Neural crest cell (in vitro differentiated cells): ENCODE measurements at places on chromosomes 4 and X. TPM values are rescaled to one million over a fixed set of nuclear protein-coding genes. Genes with fewer than 3 reads are reported as not detected.

DNA sequence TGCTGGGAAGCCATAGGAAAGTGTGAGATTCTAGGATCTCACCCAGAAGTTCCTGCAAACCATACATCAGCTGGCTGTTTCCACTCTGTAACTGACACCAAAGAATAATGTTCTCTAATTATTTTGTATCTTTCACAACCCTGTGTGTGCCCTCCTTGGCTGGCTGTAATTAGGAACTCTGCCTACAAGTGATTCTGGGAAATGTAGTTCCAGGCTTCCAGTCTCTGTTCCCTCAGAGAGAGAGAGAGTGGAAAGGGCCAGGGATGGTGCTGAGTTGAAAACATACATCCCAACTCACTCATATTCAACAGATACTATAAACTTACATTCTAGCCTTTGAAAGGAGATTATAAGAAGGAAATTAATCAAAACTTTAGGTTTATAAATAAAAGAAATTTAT lies 57.5 kb upstream of the C1QTNF7 start:
- H3K4me3 ChIP-seq: no peak overlapping the region
- DNase-seq: no peak
- H3K27ac ChIP-seq: no peak overlapping the region
- H3K27me3 ChIP-seq: no peaks in the 10 kb centered on the region
- no peaks in the 10 kb centered on the region for H3K36me3 ChIP-seq

The TSPAN6 gene
- total RNA-seq: 69.7 and 71.4 TPM in 2 replicates

The CACNA1F gene
- total RNA-seq: 0.05 TPM in 1 of 2 replicates, not detected in the other

GRCh38 chrX:135315864-135316263 lies 6.6 kb downstream of the ETDC start:
- DNase-seq: no peak
- no peaks in the 10 kb centered on the region for H3K27me3 ChIP-seq
- H3K4me1 ChIP-seq: no peaks in the 10 kb centered on the region
- no peak overlapping the region for H3K27ac ChIP-seq

DNA sequence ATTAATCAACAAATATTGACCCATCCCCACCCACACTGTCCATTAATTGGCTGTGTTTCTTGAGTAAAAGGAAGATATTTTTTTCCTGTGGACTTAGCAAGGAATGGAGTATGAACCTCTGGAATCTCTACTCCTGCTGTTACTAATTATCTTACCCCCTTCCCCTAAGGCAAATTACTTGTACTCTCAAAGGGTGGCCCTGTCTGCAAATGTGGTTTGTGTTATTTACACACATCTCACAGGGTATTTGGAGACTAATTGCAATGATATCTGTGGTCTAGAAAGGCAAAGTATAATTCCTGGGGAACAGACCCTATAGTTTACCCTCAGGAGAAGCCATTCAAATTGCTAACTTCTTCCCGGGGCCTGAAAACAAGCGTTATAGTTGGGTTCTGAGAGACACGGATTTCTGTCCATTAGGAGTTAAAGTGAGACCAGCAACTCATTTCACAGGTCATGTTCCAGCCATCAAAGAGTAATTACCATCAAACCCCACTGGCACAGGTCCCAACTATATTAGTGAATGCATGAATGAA lies 133.0 kb upstream of the RASGEF1B start:
- no peaks in the 10 kb centered on the region for H3K36me3 ChIP-seq
- no peak for DNase-seq
- no peak overlapping the region for H3K4me3 ChIP-seq
- peaks cover 52% of the 10 kb centered on the region for H3K27me3 ChIP-seq

The ZFP42 gene
- total RNA-seq: 0.72 and 0.77 TPM in 2 replicates

- no peaks in the 10 kb centered on the region for H3K36me3 ChIP-seq
- DNase-seq: no peak
- peaks cover 3% of the 10 kb centered on the region for H3K27me3 ChIP-seq
- no peaks in the 10 kb centered on the region for H3K4me1 ChIP-seq
Observed at GRCh38 chr4:146058531-146058930, 117.0 kb upstream of the LSM6 start.

GRCh38 chr4:158821228-158821971 lies 52.6 kb downstream of the FNIP2 start:
- H3K27ac ChIP-seq: no peak overlapping the region
- DNase-seq: no peak
- H3K4me3 ChIP-seq: no peak overlapping the region
- no peaks in the 10 kb centered on the region for H3K27me3 ChIP-seq
- peaks cover 11% of the 10 kb centered on the region for H3K4me1 ChIP-seq

DNA sequence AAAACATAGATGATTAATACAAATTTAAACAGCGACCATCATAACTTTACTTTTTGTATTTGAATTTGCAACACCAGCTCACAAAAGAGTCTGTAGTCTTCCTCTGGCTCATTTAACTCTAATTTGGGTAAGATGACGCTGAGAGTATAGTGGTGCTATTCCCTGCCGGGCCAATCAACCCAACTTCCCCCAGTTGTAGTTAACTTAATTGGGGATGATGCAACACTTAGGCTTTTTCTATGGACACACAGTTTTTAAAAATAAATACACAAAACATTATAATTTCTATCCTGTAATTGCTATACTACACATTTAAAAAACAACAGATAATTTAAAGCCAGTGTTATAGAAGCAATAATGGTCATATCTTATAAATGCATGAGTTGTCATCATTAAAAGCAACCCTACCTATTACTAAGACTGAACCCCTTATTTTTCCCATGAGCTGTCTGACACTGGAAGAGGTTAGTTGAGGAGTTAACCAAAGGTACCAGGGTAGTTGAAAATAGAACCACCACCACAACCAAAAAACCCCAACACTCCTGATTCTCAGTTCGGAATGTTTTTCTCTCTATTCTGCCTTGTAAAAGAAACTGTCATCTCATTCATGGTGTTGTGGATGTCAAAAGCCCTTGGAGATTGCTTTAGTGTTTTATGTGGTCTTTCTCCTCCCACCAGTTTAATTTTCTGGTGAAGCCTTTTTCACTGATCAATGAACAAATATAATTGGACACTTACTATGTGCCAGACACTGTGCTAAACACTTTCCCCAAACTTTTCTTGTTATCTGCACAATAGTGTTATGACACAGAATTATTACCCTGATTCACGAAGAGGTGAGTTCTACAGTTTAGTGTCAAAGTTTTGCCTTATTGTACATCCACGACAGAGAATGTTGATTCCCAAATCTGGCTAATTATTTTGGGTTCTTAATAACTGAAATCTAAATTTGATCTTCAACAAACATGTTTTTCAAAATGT lies 61.5 kb upstream of the RAPGEF2 start:
- peaks cover 6% of the 10 kb centered on the region for H3K27me3 ChIP-seq
- no peaks in the 10 kb centered on the region for H3K36me3 ChIP-seq
- DNase-seq: no peak
- H3K27ac ChIP-seq: no peak overlapping the region
- H3K4me3 ChIP-seq: no peak overlapping the region

- H3K4me3 ChIP-seq: no peak overlapping the region
- DNase-seq: no peak
- no peaks in the 10 kb centered on the region for H3K36me3 ChIP-seq
Observed at GRCh38 chr4:25797136-25797535, 65.7 kb downstream of the SEL1L3 start.

DNA sequence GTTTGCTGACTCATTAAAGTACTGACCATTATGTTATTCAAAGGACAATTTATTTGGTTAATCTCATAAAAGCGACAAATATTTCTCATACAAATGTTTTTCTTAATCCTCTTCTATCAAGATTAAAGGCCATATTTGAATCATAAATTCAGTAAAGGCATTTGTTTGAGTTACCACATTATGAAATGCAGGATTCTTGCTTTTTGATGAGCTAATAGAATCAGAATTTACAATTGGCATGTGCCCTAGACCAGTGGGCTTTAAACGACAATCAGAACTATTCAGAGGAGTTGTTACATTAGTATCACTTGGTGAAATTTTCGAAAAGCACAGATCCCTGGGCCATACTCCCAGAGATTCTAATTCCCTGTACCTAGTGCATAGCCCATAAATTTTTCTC lies 55.3 kb downstream of the KLHL4 start:
- no peaks in the 10 kb centered on the region for H3K4me1 ChIP-seq
- H3K36me3 ChIP-seq: no peaks in the 10 kb centered on the region
- DNase-seq: no peak

The DDX53 gene
- not detected in 2 replicates for total RNA-seq

The HPGDS gene
- not detected in 2 replicates for total RNA-seq

The ADH7 gene
- total RNA-seq: not detected in 2 replicates

The KDR gene
- 0.12 TPM in 1 of 2 replicates, not detected in the other for total RNA-seq

The NPY2R gene
- total RNA-seq: not detected in 2 replicates

The APELA gene
- 0.18 and 0.56 TPM in 2 replicates for total RNA-seq

DNA sequence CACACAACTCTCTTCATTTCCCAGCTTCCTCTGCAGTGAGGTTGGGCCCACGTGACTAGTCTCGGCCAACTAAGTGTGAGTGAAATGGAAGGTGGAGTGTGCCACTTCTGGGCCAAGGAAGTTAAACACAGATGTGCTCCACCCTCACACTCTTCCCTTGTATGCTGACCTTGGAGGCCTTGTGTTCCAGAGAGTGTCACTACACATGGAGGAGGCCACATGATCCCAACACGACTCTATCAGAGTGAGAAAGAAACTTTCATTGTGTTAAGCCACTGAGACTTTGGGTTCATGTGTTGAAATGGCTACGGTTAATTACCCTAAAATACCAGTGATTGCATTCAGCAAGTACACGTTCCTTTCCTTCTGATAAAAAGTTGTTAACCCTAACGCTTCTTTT lies 55.1 kb downstream of the TBC1D9 start:
- no peaks in the 10 kb centered on the region for H3K27me3 ChIP-seq
- no peaks in the 10 kb centered on the region for H3K4me1 ChIP-seq
- no peak overlapping the region for H3K4me3 ChIP-seq
- DNase-seq: no peak
- H3K36me3 ChIP-seq: peaks cover 18% of the 10 kb centered on the region
- no peak overlapping the region for H3K27ac ChIP-seq

The CORIN gene
- 0.05 and 0.34 TPM in 2 replicates for total RNA-seq

DNA sequence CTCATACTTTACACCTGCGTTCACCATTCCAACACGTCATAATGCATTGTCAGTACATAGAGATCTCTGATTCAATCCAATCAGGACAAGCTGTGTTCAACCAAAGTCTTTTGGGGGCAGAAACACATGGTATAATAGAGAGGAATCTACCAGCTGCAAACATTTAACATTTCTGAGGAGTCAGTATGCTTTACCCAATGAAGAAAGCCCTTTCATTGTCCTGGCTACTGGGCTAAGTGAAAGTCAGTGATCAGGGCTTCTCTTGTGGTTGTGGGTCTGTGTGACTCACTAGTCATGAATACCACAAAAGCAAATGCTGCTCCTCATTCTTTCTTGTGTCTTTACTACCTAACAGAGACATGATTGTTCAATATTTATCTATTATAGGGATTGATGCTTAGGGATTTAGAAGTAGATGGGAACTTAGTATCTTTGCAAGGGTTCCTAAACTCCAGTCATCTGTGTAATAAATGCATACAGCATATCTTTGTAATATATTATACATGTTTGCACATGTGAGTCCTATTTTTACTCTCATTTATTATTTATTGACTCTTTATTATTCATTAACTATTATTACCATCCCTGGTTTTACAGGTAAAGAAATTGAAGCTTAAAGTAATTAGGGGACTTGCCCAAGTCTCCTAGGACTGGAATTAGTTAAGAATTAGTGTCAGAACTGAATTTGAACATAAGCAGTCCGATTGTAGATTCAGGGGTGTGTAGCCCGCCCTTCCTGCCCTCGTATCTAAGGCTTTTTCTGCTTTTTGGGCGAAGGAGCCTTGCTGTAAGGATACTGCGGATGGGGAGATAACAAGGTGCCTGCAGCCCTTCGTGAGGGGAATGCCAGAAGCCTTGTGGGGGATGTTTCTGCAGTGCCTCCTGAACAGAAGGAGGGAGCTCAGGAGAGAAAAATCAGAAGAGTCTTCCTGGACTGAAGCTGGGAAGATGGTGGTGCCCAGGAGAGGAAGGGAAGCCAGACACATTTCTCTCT lies 353.1 kb upstream of the BOD1L1 start:
- H3K4me3 ChIP-seq: no peak overlapping the region
- H3K27me3 ChIP-seq: no peaks in the 10 kb centered on the region
- H3K4me1 ChIP-seq: peaks cover 21% of the 10 kb centered on the region
- H3K27ac ChIP-seq: peak overlapping the region; percentile 58
- H3K36me3 ChIP-seq: peaks cover 9% of the 10 kb centered on the region

- no peak overlapping the region for H3K27ac ChIP-seq
- peaks cover 25% of the 10 kb centered on the region for H3K27me3 ChIP-seq
- H3K36me3 ChIP-seq: no peaks in the 10 kb centered on the region
- no peak overlapping the region for H3K4me3 ChIP-seq
- DNase-seq: no peak
Observed at GRCh38 chrX:109590176-109590575, 34.8 kb downstream of the KCNE5 start.

GRCh38 chr4:28001698-28002097 lies 1141.1 kb downstream of the STIM2 start:
- no peaks in the 10 kb centered on the region for H3K4me1 ChIP-seq
- no peak overlapping the region for H3K27ac ChIP-seq
- DNase-seq: no peak
- H3K27me3 ChIP-seq: no peaks in the 10 kb centered on the region
- H3K4me3 ChIP-seq: no peak overlapping the region

- H3K4me1 ChIP-seq: peaks cover 10% of the 10 kb centered on the region
- no peak for DNase-seq
- H3K36me3 ChIP-seq: peaks cover 9% of the 10 kb centered on the region
- no peaks in the 10 kb centered on the region for H3K27me3 ChIP-seq
- H3K4me3 ChIP-seq: peak overlapping the region; percentile 61
Observed at GRCh38 chr4:48058617-48059530, 42.3 kb downstream of the NIPAL1 start.

- peaks cover 3% of the 10 kb centered on the region for H3K36me3 ChIP-seq
- no peak for DNase-seq
- no peaks in the 10 kb centered on the region for H3K4me1 ChIP-seq
- no peak overlapping the region for H3K27ac ChIP-seq
Observed at GRCh38 chr4:26611372-26611771, 27.5 kb downstream of the TBC1D19 start.

GRCh38 chr4:74087481-74087880 lies 11.5 kb downstream of the CXCL2 start:
- peaks cover 2% of the 10 kb centered on the region for H3K27me3 ChIP-seq
- H3K4me3 ChIP-seq: no peak overlapping the region
- H3K4me1 ChIP-seq: no peaks in the 10 kb centered on the region
- H3K27ac ChIP-seq: no peak overlapping the region
- H3K36me3 ChIP-seq: no peaks in the 10 kb centered on the region
- no peak for DNase-seq

The HSFX1 gene
- 1.0 and 1.4 TPM in 2 replicates for total RNA-seq

GRCh38 chr4:6343939-6344408 lies 74.3 kb downstream of the WFS1 start:
- no peaks in the 10 kb centered on the region for H3K36me3 ChIP-seq
- peaks cover 6% of the 10 kb centered on the region for H3K4me1 ChIP-seq
- H3K4me3 ChIP-seq: no peak overlapping the region
- peaks cover 24% of the 10 kb centered on the region for H3K27me3 ChIP-seq
- no peak overlapping the region for H3K27ac ChIP-seq

DNA sequence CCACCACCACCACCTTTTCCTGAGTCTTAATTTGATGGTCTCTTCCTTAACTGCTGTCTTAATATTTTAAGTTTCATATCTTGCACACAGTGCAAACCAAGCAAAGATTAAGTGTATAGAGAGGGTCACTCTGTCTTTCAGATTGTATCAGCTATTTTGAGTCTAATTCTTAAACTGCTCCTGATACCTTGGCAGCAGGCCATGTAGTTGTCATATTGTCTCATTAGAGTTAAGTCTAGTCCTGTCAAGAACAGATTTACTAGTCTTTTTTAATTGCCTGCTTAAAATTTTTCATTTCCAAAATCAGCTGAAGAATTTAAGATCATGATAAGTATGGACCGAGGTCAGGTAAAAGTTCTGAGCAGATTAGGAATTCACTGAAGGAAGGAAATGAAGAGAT lies 51.5 kb downstream of the FHIP1A start:
- DNase-seq: no peak
- H3K27me3 ChIP-seq: no peaks in the 10 kb centered on the region
- no peak overlapping the region for H3K4me3 ChIP-seq
- no peaks in the 10 kb centered on the region for H3K4me1 ChIP-seq
- H3K36me3 ChIP-seq: no peaks in the 10 kb centered on the region

The PLP1 gene
- 265 and 288 TPM in 2 replicates for total RNA-seq

The AFF2 gene
- total RNA-seq: 15.4 and 17.2 TPM in 2 replicates
